NCI-H2081 (cell line): ENCODE measurements at places on chromosomes 11 and 22.

DNA sequence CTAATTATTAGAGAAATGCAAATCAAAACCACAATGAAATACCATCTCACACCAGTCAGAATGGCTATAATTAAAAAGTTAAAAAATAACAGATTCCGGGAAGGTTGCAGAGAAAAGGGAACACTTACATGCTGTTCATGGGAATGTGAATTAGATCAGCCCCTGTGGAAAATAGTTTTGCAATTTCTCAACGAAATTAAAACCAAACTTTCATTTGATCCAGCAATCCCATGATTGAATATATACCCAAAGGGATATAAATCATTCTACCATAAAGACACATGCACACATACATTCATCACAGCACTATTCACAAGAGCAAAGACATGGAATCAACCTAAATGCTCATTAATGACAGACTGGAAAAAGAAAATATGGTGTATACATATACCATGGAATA is 32.5 kb downstream of the NOX4 start:
- no peak for DNase-seq

- no peak for DNase-seq
Measured at GRCh38 chr11:7436657-7437056, 48.6 kb upstream of the OLFML1 start.

GRCh38 chr11:71998649-71999310 is at the start of gene IL18BP:
IL18BP (plus strand) TSS chr11:71998909; CDS start chr11:71999985, 1,076 bp downstream.
- no peak for DNase-seq

DNA sequence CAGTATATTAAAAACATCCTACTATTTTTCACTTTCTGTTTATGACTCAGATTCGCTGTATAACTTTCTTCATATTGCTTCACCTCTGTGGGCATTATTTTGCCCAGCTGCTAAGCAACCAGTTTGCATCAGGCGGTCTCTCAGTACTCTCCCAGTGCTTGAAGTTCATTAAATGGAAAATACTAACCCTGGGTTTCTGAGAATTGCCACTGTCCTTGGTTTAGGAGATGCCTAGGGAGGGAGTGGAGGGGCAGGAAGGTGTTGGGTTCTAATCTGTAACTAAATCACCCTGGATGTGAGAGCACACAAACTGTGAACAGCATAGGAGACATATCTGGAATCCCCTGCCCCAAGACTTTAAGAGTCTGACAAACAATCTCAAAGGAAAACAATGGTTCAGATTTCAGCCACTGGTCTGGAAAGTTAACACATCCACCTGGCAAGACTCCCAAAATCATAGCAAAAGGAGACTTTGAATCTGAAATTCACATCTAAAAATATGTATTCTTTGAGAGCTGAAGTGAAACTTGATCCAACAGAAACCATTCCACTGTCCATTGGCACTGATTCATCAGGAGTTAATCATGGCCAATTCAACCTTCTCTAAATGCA is 540.0 kb downstream of the SOX6 start:
- no peak for DNase-seq

DNA sequence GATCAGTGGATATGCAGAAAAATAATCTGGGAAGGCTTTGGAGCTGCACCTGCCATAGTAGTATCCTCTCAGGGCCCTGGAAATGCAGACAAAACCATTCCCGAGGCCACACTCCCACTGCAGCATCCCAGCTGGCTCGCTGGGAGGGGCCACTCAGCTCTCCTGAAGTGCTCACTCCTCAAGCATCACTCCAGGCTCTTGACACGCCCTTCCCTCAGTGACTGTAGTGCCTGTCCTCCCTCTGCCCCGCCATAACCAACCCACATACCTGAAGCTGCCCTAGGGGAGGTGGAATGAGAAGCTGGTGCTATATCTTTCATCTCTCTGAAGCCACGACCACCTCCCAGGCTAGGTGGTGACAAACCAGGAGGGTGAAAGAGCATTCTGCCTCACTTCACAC is 4.8 kb downstream of the DSCAML1 start:
- DNase-seq: no peak

- no peak for DNase-seq
Measured at GRCh38 chr11:14042686-14043465, 80.4 kb downstream of the SPON1 start.

DNA sequence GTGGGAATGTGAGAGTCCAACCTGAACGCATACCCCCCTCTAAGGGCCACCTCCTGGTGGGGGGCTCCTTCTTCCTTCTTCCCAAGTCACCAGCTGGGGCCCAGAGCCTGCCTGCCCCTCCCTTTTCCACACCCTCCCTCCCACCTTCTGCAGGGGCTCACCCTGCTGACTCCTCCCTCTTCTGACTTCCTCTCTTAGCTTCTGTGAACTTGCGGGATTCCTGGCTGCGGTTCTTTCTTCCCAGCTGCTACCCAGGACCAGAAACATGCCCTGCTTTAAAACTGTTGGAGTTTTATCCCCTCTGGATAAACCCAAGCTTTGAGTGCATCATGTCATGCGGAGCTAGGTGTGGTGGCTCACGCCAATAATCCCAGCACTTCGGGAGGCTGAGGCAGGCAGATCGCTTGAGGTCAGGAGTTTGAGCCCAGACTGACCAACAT is 10.2 kb downstream of the LRRC74B start:
- DNase-seq: no peak

DNA sequence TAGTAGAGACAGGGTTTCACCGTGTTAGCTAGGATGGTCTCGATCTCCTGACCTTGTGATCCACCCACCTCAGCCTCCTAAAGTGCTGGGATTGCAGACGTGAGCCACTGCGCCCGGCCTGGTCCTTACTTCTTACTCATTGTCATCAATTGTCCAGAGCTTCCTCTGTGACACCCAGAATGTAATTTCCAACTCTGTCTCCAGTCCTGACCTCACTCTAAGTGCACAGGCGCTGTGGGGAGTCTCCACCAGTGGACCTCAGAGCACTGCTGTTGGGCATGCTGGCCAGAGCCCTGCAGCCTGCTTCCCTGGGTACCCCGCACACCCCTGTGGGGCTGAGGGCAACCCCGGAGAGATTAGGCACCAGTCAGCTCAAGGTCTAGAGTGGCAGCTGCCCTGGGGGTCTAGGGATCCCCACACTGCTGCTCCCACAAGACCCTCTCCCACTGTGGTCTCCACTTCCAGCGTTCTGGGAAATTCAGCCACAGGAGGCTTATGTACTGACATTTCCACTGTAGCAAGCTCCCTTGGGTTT is 1140.3 kb downstream of the TBC1D22A start:
- DNase-seq: no peak

- DNase-seq: no peak
Measured at GRCh38 chr22:17903564-17904295, 120.6 kb downstream of the MICAL3 start.

DNA sequence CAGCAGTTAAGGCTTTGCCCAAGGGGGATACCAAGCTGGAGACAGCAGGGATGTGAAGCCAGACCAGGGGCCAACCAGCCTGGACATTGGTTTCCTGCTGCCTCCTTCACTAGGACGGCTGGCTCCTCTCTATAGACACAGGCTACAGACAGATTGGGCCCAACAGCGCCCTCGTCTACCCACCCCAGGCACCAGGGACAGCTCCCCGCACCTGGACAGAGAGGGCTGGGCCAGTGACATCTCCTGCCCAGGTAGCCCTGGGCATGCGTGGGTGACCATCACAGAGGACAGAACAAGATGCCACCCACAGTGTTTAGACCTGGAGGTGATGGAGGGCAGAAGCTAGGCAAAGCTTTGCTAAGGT is 1.2 kb downstream of the DKK3 start:
- DNase-seq: no peak

- DNase-seq: no peak
Measured at GRCh38 chr11:12270215-12270797, 107.1 kb upstream of the PARVA start.

DNA sequence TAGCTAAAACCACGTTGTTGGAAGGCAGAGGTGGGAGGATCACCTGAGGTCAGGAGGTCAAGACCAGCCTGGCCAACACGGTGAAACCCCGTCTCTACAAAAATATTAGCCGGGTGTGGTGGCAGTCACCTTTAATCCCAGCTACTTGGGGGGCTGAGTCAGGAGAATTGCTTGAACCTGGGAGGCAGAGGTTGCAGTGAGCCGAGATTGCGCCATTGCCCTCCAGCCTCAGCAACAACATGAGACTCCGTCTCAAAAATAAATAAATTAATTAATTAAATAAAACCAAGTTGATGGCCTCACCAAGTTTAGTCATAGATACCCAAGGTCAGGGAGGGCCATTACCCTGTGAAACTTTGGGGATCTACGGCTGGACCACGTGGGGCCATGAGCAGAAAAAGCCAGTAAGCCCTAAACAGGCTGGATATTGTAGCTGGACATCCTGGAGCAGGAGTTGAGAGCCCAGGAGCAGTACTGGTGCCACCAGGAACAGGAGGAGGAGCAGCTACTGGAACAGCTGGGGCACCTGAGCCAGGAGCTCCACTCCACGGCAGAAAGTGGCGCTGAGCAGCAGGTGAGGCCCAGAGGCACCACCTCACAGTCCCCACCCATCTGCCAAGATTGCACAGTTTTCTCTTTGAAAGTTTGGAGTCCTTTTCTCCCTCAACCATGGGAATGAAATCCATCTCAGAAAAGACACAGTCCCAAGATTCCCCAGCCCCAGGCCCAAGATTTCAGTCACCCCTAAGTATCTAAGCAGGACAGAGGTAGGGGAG is 50.5 kb downstream of the BTG4 start:
- no peak for DNase-seq

- DNase-seq: no peak
Measured at GRCh38 chr11:69635804-69636511, 5.0 kb upstream of the CCND1 start.

GRCh38 chr11:105923252-105923651 is 98.8 kb downstream of the MSANTD4 start:
- no peak for DNase-seq

DNA sequence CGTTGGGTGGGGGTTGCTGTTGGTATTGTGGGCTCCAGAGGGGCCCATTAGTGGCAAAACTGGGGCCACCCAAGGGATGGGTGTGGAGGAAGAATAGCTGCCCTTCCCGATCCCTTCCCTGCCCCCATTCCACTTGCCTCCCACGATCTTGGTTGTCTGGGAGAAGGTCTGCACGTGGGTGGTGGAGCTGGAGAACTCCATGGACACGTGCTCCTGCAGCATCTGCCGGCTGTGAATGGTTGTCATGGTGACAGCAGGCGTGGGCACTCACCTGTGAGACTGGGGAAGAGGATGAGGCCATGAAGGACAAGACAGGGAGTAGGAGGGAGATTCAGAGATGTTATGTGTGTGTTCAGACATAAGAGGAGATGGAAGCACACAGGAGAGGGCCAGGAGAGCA is 2.0 kb downstream of the IGSF22 start:
- no peak for DNase-seq

DNA sequence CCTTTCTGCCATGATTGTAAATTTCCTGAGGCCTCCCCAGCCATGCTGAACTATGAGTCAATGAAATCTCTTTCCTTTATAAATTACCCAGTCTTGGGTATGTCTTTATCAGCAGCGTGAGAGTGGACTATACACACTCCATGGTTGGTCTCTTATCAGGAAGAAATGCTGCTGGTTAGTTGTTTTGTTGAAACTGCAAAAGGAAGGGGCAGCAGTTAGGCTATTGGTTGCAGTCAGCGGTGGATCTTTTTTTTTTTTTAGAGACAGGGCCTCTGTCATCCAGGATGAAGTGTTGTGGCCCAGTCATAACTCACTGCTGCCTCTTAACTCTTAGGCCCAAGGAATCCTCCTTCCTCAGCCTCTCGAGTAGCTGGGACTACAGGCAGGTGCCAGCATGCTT is 51.7 kb downstream of the HSD17B12 start:
- DNase-seq: no peak

GRCh38 chr22:22891139-22891621 is 3.6 kb downstream of the IGLL5 start:
- DNase-seq: no peak

GRCh38 chr11:122619757-122620156 is 35.8 kb upstream of the UBASH3B start:
- DNase-seq: no peak

GRCh38 chr22:36850056-36850455 is 10.8 kb upstream of the NCF4 start:
- no peak for DNase-seq

DNA sequence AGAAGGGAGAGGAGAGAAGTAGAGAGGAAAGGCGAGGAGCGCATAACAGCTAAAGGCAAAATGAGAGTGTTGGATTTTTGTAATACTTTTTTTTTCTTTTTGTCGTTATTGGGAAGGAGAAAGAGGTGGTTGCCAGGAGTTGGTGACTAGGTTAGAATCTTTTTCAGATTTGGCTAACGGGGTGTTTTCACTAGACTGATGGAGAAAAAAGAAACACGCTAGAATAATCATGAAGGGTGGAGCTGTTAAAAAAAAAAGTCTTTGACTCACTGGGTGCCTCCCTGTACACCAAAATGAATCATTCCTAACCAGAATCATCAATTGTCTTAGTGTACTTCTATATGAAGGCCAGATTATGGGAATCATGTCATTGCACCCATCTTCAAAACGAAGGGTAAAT is 12.7 kb downstream of the BLID start:
- no peak for DNase-seq
